Upper lobe of left lung (tissue), 6 donors: ENCODE measurements at places on chromosomes 1 and 21.

DNA sequence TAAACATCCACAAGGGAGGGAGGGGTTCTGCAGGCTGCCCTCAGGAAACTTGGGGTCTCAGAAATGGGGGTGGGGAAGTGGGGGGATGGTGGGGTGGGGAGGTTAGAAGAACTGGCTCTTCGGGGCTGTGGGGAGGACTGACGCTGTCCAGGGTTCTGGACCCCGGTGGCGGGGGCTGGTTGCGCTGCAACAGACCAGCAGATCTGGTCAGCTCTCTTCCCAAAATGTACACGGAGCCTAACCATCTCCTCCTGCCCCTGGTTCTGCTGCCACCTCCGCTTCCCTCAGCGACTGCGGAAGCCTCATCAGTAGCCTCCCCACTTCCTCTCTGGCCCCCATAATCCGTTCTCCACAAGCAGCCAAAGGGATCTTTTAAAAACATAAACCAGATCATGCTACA lies 29.3 kb upstream of the C1QA start:
- no peaks in the 10 kb centered on the region for H3K27me3 ChIP-seq
- no peaks in the 10 kb centered on the region for H3K36me3 ChIP-seq
- H3K4me3 ChIP-seq: no peak overlapping the region
- no peaks in the 10 kb centered on the region for H3K4me1 ChIP-seq
- DNase-seq: no peak

GRCh38 chr1:202249436-202249835 lies 55.8 kb downstream of the LGR6 start:
- no peak overlapping the region for H3K27ac ChIP-seq
- no peak for DNase-seq
- no peak overlapping the region for H3K4me3 ChIP-seq
- no peaks in the 10 kb centered on the region for H3K36me3 ChIP-seq

DNA sequence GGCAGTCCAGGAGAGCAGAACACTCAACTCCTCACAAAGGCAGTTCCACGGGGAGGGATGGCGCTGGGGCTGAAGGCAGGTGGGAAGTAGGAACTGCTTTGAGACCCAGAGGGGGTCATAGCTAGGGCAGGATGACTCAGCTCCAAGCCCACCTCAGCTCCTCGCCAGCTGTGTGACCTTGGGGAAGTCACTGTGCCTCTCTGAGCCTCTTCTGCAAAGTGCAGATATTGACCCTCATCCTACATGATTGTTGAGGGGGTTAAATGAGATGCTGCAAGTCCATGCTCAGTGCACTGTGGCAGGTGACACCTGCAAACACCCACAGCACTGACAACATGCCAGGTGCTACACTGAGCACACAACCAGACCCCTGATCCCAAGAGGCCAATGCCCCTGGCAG lies 93.2 kb downstream of the LACTBL1 start:
- no peaks in the 10 kb centered on the region for H3K4me1 ChIP-seq
- DNase-seq: no peak
- H3K4me3 ChIP-seq: no peak overlapping the region
- no peaks in the 10 kb centered on the region for H3K36me3 ChIP-seq
- no peak overlapping the region for H3K27ac ChIP-seq

GRCh38 chr1:244075247-244075722 lies 24.2 kb downstream of the ZBTB18 start:
- H3K4me1 ChIP-seq: peaks cover 5% of the 10 kb centered on the region
- peak overlapping the region; percentile 14 for H3K4me3 ChIP-seq
- no peak overlapping the region for H3K27ac ChIP-seq
- DNase-seq: no peak
- H3K27me3 ChIP-seq: no peaks in the 10 kb centered on the region

DNA sequence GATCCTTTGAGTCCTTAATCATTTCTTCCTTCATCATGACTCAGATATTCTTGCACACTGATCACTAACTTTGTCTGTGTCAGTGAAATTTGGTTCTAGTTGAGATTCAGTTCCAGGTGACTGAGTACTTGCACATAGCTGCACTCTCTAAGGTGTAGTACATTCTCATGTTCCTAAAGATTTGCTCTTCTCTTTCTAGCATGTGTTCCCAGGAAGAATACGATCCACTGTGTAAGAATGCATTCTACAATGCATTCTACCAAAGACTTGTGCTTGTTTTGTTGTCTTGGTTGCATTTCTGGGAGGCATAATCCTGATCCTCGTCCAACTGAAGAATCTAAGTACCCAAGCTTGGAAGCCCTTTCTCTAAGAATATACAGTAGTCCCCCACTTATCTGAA lies 104.3 kb upstream of the CDC42BPA start:
- DNase-seq: no peak
- no peaks in the 10 kb centered on the region for H3K4me1 ChIP-seq
- H3K27ac ChIP-seq: no peak overlapping the region
- H3K4me3 ChIP-seq: no peak overlapping the region
- no peaks in the 10 kb centered on the region for H3K27me3 ChIP-seq

GRCh38 chr1:198604975-198605374 lies 33.9 kb upstream of the PTPRC start:
- no peaks in the 10 kb centered on the region for H3K27me3 ChIP-seq
- H3K4me1 ChIP-seq: no peaks in the 10 kb centered on the region
- no peaks in the 10 kb centered on the region for H3K36me3 ChIP-seq
- no peak overlapping the region for H3K4me3 ChIP-seq
- no peak for DNase-seq
- no peak overlapping the region for H3K27ac ChIP-seq

- H3K4me3 ChIP-seq: no peak overlapping the region
- H3K27me3 ChIP-seq: no peaks in the 10 kb centered on the region
- H3K4me1 ChIP-seq: no peaks in the 10 kb centered on the region
- no peaks in the 10 kb centered on the region for H3K36me3 ChIP-seq
- no peak for DNase-seq
These were observed 8.2 kb upstream of the SLC9A1 start for GRCh38 chr1:27163093-27163492.

DNA sequence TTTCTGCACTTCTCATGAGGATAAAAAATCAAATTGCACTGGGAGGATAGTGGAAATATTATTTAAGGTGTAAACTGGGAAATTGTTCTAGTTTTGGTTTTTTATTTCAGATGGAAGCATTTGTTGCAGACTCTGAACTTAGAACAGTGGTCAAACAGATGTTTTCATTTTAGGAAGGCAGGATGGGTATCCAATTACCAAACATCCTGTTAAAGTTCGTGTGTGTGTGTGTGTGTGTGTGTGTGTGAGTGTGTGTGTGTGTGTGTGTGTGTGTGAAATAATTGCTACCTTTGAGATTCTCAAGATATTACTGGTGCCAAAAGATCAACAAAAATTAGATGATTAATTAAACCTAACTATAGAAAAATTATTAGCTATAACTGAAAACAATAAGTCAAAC lies 24.3 kb upstream of the DUSP10 start:
- DNase-seq: no peak
- no peaks in the 10 kb centered on the region for H3K27me3 ChIP-seq
- H3K4me3 ChIP-seq: no peak overlapping the region
- no peaks in the 10 kb centered on the region for H3K36me3 ChIP-seq
- H3K4me1 ChIP-seq: peaks cover 4% of the 10 kb centered on the region
- no peak overlapping the region for H3K27ac ChIP-seq

DNA sequence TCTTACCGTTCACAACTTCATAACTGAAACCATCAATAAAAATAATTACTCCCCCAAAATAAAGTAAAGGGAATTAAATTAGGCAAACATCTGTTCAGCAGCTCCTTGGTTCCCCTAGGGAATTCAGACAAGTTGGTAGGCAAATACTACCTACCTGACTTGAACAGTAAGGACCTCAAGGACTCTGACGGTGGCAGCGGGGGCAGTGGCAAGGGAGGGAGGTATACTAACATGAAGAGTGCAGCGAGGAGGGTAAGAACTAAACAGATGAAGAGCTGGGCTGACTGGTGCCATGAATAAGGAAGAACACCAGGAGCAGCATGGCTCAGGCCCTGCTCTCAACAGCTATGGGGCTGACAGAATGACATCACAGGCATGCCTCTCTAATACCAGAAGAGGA lies 33.1 kb downstream of the MTOR start:
- H3K36me3 ChIP-seq: peaks cover 78% of the 10 kb centered on the region
- H3K4me1 ChIP-seq: no peaks in the 10 kb centered on the region
- no peak for DNase-seq
- H3K27ac ChIP-seq: no peak overlapping the region
- H3K27me3 ChIP-seq: no peaks in the 10 kb centered on the region

- H3K27me3 ChIP-seq: no peaks in the 10 kb centered on the region
- H3K4me1 ChIP-seq: no peaks in the 10 kb centered on the region
- no peaks in the 10 kb centered on the region for H3K36me3 ChIP-seq
- H3K27ac ChIP-seq: no peak overlapping the region
- no peak overlapping the region for H3K4me3 ChIP-seq
- DNase-seq: no peak
These were observed 6.6 kb downstream of the UBL4B start for GRCh38 chr1:110118636-110119396.

DNA sequence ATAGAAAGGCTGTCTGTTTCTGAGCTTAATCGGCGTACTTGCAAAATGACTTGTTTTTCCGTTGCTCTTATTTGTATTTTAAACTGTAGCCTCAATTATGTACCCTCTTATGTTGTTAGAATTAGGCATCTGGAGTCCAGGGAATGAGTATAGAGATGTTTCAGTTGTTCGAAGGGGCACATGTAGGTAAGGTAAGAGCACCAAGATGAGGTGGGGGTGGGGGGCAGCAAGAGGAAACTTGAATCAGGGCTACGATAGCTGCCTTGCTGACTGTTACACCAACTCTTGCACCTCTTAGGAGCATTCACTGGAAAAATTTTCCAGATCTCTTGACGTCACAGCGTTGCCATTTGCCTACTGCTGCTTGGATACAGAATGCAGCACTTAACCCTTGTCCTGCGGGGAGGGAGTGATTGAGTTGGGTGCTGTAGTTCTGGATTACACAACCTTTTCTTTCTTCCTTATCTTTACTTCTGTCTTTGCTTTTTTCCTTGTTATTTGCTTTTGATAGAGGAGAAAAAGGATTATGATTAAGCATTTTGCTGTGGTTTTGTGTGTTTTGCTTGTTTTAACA lies 3.2 kb downstream of the ATP1B1 start:
- H3K27ac ChIP-seq: peak overlapping the region; percentile 95
- H3K4me3 ChIP-seq: peak overlapping the region; percentile 87
- no peaks in the 10 kb centered on the region for H3K27me3 ChIP-seq
- peaks cover 25% of the 10 kb centered on the region for H3K4me1 ChIP-seq

DNA sequence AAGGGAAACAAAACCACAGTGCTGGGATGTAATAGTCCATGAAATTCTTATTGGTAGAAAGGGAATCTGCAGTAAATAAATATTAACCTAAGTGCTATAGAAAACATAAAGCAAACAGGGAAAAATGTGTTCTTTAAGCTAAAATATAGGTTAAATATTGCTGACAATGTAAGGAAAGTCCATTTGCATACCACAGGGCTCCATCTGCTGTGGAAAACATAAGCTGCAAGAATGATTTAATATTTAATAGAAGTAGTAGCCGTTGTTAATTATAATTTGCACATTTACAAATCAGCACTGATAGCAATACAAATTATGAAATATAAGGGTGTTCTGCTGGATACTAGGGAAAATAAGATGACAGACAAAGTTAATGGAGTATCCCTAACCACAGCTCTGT lies 444.9 kb upstream of the PKN2 start:
- no peak overlapping the region for H3K27ac ChIP-seq
- H3K36me3 ChIP-seq: no peaks in the 10 kb centered on the region
- no peak overlapping the region for H3K4me3 ChIP-seq
- DNase-seq: no peak

GRCh38 chr1:33459691-33460090 lies 12.8 kb upstream of the ZSCAN20 start:
- no peaks in the 10 kb centered on the region for H3K36me3 ChIP-seq
- H3K4me1 ChIP-seq: peaks cover 9% of the 10 kb centered on the region
- H3K4me3 ChIP-seq: no peak overlapping the region
- no peak overlapping the region for H3K27ac ChIP-seq

- no peak for DNase-seq
- H3K27ac ChIP-seq: no peak overlapping the region
- H3K36me3 ChIP-seq: no peaks in the 10 kb centered on the region
- H3K27me3 ChIP-seq: no peaks in the 10 kb centered on the region
- no peaks in the 10 kb centered on the region for H3K4me1 ChIP-seq
These were observed 20.5 kb upstream of the ALG14 start for GRCh38 chr1:95093296-95093695.

GRCh38 chr1:114263343-114263742 lies 109.7 kb upstream of the SYT6 start:
- DNase-seq: no peak
- H3K27me3 ChIP-seq: no peaks in the 10 kb centered on the region
- H3K36me3 ChIP-seq: no peaks in the 10 kb centered on the region

DNA sequence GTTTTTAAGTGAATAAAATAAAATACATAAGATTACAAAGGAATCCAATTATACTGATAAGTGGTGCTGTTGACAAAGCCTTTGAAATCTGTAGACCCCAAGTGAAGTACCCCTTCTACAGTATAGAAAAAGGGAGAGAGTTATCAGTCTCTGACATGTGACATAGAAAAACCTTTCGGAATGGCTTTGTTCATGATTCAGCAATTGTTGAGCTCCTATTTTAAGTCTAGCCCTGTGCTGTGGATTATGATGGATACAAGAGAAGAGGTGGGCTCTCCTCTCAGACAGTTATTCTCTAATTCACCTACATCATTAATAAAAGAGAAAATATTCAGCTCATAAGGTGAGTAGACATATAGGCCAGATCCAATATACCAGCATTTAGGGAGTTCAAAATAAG lies 53.3 kb upstream of the ITPKB start:
- H3K4me3 ChIP-seq: no peak overlapping the region
- no peak for DNase-seq
- no peaks in the 10 kb centered on the region for H3K36me3 ChIP-seq
- no peaks in the 10 kb centered on the region for H3K27me3 ChIP-seq
- no peak overlapping the region for H3K27ac ChIP-seq

DNA sequence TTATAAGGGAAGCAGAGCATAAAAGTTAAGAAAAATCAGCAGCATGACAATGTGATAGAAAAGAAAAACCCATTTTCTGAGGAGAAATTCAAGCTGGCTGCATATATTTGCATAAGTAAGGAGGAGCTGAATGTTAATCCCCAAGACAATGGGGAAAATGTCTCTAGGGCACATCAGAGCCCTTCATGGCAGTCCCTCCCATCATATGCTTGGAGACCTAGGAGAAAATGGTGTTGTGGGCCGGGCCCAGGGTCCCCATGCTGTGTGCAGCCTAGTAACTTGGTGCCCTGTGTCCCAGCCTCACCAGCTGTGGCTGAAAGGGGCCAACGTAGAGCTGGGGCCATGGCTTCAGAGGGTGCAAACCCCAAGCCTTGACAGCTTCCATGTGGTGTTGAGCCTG lies 100.6 kb upstream of the PLPPR4 start:
- DNase-seq: no peak
- no peak overlapping the region for H3K4me3 ChIP-seq
- no peaks in the 10 kb centered on the region for H3K4me1 ChIP-seq
- H3K36me3 ChIP-seq: no peaks in the 10 kb centered on the region
- H3K27me3 ChIP-seq: no peaks in the 10 kb centered on the region

GRCh38 chr1:36771660-36772284 lies 262.5 kb downstream of the GRIK3 start:
- H3K36me3 ChIP-seq: no peaks in the 10 kb centered on the region
- H3K27ac ChIP-seq: no peak overlapping the region
- peak; percentile 42 for DNase-seq
- no peaks in the 10 kb centered on the region for H3K4me1 ChIP-seq
- no peak overlapping the region for H3K4me3 ChIP-seq

- no peaks in the 10 kb centered on the region for H3K27me3 ChIP-seq
- no peak overlapping the region for H3K4me3 ChIP-seq
- H3K36me3 ChIP-seq: no peaks in the 10 kb centered on the region
- peak overlapping the region; percentile 22 for H3K27ac ChIP-seq
- peaks cover 16% of the 10 kb centered on the region for H3K4me1 ChIP-seq
These were observed 127.5 kb downstream of the GALNT2 start for GRCh38 chr1:230194525-230194924.

- H3K4me3 ChIP-seq: no peak overlapping the region
- no peak overlapping the region for H3K27ac ChIP-seq
- no peaks in the 10 kb centered on the region for H3K27me3 ChIP-seq
- no peaks in the 10 kb centered on the region for H3K4me1 ChIP-seq
These were observed 57.1 kb downstream of the ZC3H11B start for GRCh38 chr1:219555806-219556205.
